ENCODE measurements at places on chromosomes 4 and X.

GRCh38 chrX:121389976-121390714 is 342.7 kb downstream of the GLUD2 start:
- DNase-seq: no peak

GRCh38 chr4:25032126-25032525 is 1.4 kb upstream of the LGI2 start:
- DNase-seq: no peak

- no peak for DNase-seq
Observed at GRCh38 chrX:94850811-94851210, 1176.8 kb downstream of the FAM133A start.

DNA sequence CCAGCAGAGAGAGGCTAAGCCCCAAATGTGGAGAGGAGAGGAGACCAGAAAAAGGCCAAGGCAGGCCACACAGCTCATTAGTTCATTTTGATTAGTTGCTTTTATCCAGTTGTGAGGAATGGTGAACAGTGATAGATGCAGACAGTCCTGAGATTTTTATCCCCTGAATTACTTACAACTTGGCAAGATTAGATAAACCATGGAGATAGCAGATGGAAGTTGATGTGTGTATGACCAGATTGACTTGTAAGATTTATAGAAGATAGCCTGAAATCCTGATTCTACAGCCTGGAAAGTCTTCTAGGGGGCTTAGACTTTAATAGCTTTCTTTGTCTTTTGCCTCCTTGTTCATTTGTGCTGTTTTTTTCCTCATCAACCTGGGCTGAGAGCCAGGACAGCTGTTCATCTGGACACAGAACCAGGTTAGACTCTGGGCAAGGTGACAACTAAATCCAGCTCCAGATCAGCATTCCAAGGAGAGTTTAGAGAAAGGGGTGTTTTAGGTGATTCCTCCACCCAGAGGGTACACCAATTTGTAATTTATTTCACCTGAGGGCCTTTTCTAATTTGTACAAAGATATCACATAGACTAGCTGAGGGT is 215.5 kb downstream of the SPATA18 start:
- no peak for DNase-seq

- DNase-seq: no peak
Observed at GRCh38 chrX:102966701-102967100, 29.6 kb downstream of the RAB40AL start.

DNA sequence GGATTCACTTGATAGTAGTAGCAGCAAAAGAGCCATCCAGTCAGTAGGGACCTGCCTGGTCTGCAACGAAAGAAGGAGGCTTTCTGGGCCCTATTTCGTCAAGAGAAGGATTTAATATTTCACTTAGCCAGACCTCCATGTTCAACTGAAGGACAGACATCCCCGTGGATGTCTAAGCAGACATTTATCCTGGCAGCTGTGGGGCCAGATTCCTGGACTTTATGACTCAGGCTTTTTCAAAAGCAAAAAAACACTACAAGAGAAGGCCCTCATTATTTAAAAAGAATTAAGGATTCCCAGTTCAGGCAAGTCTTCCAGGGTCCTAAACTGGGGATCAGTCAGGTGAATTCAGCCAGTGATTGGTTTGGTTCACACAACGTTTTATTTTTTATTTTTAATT is 88.5 kb upstream of the TSPAN5 start:
- DNase-seq: no peak

- no peak for DNase-seq
Observed at GRCh38 chrX:44698357-44698756, 145.5 kb upstream of the DUSP21 start.
